Activated CD4-positive, alpha-beta T cell treated with anti-CD3 and anti-CD28 coated beads for 36 hours (primary cell): ENCODE measurements at places on chromosomes 1 and 21. TPM values are rescaled to one million over a fixed set of nuclear protein-coding genes. Genes with fewer than 3 reads are reported as not detected.

DNA sequence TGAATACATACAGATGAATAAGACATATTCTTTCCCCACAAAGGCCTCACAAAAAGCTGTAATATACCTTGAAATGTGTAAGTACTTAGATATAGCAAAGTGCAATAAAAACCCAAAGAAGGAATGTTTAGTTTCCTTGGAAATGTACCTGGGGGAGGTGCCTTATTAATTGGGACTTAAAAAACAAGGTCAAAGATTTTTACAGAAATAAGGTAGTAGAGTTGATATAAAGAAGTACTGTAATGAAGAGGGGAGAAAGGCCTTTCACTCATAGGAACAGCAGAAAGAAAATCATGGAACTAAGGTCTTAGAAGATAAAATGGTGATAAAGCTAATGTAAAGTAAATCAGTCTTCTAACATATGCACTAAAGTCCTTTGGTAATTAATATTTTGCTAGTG lies 153.9 kb upstream of the B3GALT2 start:
- no peak overlapping the region for H3K4me3 ChIP-seq
- no peak overlapping the region for H3K27ac ChIP-seq
- H3K36me3 ChIP-seq = no peaks in the 10 kb centered on the region
- peaks cover 2% of the 10 kb centered on the region for H3K4me1 ChIP-seq
- no peaks in the 10 kb centered on the region for H3K27me3 ChIP-seq
- DNase-seq = no peak

Gene TFF2
- total RNA-seq = not detected

DNA sequence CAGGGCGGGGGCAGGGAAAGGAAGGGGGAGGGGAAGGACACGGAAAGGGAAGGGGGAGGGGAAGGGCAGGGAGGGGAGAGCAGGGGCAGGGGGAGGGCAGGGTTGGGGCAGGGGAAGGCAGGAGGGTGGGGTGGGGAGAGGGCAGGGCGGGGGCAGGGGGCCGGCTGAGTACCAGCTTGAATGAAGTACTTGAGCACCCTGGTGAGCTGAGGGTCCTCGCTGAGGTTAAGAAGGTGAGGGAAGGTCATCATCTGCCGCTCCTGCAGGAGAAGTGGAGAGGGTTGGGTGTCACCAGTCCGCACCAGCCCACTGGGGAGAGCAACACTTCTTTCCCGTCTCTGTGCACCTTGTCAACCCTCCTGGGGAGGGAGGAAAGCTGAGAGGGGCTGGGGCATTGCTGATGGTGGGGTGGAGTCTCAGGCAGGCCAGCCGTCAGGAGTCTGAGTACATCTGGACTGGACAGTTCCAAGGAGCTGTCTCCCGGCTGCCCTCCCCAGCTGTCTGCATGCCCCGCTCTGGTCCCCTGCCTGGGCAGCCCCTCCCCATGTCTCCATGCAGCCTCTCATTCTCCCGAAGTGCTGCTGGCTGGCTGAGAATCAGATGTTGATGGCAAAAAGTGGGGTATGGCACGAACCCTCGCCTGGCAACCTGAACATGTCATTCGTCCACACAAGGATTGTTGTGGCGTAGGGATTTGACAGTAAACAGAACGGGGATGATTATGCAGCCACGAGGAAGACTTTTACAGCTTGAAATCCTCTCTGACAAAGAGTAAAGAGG lies 70.0 kb downstream of the SCCPDH start:
- peaks cover under 1% of the 10 kb centered on the region for H3K27me3 ChIP-seq
- H3K27ac ChIP-seq = no peak overlapping the region
- H3K36me3 ChIP-seq = no peaks in the 10 kb centered on the region

DNA sequence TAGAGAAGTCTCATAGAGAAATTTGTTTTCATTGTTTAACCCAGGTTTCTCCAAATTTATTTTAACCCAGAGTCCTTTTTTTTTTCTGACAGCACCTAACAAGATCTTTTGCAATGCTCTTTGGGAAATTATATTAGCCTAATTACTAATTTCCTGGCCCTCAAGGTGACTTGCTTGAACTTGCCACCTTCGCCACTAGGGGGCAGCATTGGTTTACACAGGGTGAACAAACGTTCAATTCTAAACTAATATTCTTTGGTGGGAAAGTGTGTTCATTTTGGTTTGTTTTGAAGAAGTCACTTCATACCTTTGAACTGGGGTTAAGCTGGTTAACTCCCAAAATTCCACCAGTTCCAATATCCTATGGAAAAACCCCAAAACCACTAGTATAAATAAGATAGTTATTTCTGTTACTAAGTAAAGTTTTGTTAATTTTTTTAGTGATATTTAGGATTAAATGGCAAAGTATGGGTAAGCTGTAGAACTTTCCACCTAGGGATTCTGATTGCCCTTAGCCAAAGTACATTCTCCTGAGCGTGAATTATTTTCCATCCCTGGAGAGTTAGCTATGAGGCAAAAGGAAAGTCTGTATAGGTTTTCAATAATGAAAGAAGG lies 13.0 kb downstream of the CCDC190 start:
- no peaks in the 10 kb centered on the region for H3K4me1 ChIP-seq
- no peaks in the 10 kb centered on the region for H3K36me3 ChIP-seq
- DNase-seq = peak; percentile 89
- no peak overlapping the region for H3K4me3 ChIP-seq
- H3K27ac ChIP-seq = no peak overlapping the region

DNA sequence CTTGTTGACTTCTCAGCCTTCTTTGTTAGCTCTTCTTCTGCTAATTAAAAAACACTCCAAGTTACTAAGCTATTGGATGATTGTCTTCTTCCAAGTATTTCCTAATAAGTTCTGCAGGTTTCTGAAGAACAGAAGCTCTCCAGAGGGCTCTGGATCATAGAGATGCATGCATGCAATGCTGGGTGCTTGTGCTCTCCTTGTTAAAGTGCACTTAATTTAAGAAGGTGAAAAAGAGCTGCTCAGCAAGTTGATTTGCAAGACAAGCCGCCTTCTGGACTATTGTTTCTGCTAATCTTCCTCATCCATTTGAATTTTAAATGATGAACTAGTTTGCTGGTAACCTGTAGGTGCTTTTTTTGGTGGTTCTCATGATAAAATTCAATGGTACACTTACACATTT lies 16.1 kb downstream of the RRP15 start:
- peaks cover 17% of the 10 kb centered on the region for H3K4me1 ChIP-seq
- H3K27ac ChIP-seq = no peak overlapping the region
- no peak overlapping the region for H3K4me3 ChIP-seq
- no peaks in the 10 kb centered on the region for H3K27me3 ChIP-seq

Gene KCNA3
- total RNA-seq = 20.0 TPM

DNA sequence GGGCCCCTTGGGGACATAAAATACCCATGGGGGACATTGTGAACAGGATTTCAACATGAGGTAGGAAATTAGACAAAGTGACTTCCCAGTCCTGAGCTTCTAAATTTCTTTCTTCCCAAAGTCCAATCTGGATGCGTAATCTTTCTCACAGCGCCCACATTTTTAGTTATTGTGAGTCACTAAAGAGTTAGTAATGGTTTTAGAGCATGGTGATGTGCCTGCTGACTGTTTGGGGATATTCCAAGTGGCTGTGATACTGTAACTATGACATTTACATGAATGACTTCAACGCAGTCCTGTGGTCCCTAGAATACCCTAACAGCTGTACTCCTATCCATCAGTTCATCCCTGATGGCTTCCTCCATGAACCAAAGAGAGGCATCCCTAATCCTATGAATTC lies 224.0 kb upstream of the COA6 start:
- DNase-seq = no peak
- H3K36me3 ChIP-seq = peaks cover 2% of the 10 kb centered on the region
- peaks cover 18% of the 10 kb centered on the region for H3K4me1 ChIP-seq

GRCh38 chr1:145985502-145986439 lies 10.6 kb downstream of the TXNIP start:
- H3K4me1 ChIP-seq = peaks cover 39% of the 10 kb centered on the region
- H3K4me3 ChIP-seq = no peak overlapping the region
- peak; percentile 39 for DNase-seq
- peak overlapping the region; percentile 52 for H3K27ac ChIP-seq
- H3K27me3 ChIP-seq = no peaks in the 10 kb centered on the region

- DNase-seq = no peak
- peaks cover 51% of the 10 kb centered on the region for H3K27me3 ChIP-seq
- H3K27ac ChIP-seq = no peak overlapping the region
- no peaks in the 10 kb centered on the region for H3K36me3 ChIP-seq
- H3K4me1 ChIP-seq = peaks cover 33% of the 10 kb centered on the region
- H3K4me3 ChIP-seq = no peak overlapping the region
Measured at GRCh38 chr1:218348628-218349071, 3.5 kb downstream of the TGFB2 start.

DNA sequence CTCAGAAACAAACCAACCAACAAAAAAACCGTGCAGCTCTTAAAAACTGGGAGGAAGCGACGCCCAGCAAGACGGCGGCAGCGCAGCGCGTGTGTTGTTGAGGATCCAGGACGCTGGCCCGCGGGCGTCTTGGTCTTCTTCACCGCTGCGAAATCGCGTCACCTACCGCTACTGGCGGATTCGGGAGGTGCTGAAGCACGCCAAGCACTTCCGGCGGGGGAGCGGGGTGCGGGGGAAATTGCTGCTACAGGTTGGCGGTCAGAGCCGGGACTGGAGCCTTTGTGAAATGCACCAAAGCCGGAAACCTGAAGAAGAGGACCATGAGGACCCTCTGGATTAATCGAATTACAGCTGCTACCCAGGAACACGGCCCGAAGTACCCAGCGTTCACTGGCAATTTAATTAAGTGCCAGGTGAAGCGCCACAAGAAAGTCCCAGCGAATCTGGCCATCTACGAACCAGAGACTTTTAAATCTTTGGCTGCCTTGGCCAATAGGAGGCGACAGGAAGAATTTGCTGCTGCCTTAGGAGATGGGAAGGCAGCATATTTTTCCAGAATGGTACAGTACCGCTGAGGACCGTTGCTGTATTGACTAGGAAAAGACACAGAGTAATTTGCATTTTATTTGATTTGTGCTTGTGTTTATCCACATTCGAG lies 11.9 kb upstream of the RIPPLY3 start:
- peaks cover 14% of the 10 kb centered on the region for H3K4me1 ChIP-seq
- peak overlapping the region; percentile 47 for H3K4me3 ChIP-seq
- no peaks in the 10 kb centered on the region for H3K36me3 ChIP-seq

GRCh38 chr1:7010534-7011200 lies 225.4 kb downstream of the CAMTA1 start:
- DNase-seq = no peak
- H3K27ac ChIP-seq = no peak overlapping the region
- no peak overlapping the region for H3K4me3 ChIP-seq
- peaks cover 6% of the 10 kb centered on the region for H3K27me3 ChIP-seq
- no peaks in the 10 kb centered on the region for H3K4me1 ChIP-seq
- H3K36me3 ChIP-seq = no peaks in the 10 kb centered on the region

Gene ITLN1
- total RNA-seq = not detected

DNA sequence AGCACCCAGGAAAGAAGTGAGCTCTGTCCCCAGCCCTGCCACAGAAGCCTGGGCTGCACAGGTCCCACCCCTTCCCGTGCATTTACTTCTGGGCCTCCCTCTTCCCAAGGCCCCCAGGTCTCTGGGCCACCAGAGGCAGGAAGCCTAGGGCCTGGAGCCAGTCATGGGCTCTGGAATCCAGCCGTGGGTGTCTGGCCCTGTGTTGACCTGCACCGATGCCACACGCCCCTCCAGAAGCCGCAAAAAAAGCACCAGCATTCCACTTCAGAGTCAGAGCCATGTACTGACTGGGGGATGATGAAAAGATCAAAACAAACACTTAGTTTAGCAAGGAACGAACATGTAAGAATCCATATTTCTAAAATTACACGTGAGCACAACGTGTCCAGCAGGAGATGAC lies 141.7 kb downstream of the NPHP4 start:
- H3K36me3 ChIP-seq = no peaks in the 10 kb centered on the region
- DNase-seq = no peak
- no peaks in the 10 kb centered on the region for H3K4me1 ChIP-seq
- H3K27me3 ChIP-seq = no peaks in the 10 kb centered on the region

Gene WNT2B
- total RNA-seq = 0.12 TPM

DNA sequence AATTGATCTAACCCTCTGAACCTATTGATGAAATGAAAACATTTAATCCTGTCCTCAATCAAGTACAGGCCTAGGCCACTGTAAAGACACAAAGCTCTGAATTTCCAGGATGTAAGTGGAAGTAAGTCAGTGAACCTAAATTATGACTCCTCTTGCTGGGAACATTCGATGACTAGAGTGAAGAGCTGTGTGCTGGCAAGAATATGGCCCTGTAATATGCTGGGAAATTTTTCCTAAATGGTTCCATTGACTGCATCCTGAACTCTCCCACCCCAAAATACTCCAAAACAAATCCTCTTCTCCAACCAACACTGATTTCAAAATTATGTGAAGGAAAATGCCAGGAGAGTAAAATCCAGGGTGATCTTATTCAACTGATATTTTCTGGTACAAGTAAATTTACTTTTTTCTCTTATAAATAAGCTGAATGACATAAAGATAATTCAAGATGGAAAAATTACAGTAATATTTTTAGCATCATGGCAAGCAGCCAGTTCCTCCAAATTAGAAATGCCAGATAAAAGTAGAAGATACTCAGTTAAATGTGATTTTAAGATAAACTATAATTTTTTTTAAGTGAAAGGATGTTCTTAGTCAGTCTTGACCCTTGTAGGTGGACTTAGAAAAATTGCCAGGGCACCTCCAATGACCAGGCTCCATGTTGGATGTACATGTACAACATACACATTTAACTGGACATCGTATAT lies 269.4 kb downstream of the PTGER3 start:
- H3K4me3 ChIP-seq = no peak overlapping the region
- no peak for DNase-seq
- no peak overlapping the region for H3K27ac ChIP-seq
- H3K27me3 ChIP-seq = no peaks in the 10 kb centered on the region
- no peaks in the 10 kb centered on the region for H3K36me3 ChIP-seq

Gene DMBX1
- total RNA-seq = not detected

DNA sequence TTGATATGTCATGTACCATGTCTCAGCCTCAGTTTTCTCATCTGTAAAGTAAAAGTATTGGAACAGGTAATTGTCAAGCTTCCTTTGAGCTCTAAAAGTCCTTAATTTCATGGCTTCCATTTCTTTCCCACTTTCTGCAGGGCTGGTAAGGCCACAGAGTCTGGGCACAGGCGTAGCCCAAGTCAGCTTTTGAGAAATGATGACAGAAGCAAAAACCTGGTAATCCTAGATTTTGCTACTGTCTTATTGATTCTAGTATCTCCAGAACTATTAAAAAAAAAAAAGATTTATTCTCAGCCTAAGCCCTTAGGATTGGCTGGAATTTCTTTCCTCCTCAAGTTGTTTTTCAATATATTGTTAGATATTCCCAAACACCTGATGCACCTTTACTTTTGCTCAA lies 31.3 kb downstream of the PLXNA2 start:
- H3K36me3 ChIP-seq = no peaks in the 10 kb centered on the region
- no peak for DNase-seq
- H3K4me1 ChIP-seq = no peaks in the 10 kb centered on the region
- no peak overlapping the region for H3K27ac ChIP-seq

Gene SOAT1
- 52.0 TPM for total RNA-seq

Gene NOTCH2
- total RNA-seq = 41.9 TPM

- H3K36me3 ChIP-seq = no peaks in the 10 kb centered on the region
- peaks cover 16% of the 10 kb centered on the region for H3K4me1 ChIP-seq
- no peaks in the 10 kb centered on the region for H3K27me3 ChIP-seq
- no peak for DNase-seq
- H3K27ac ChIP-seq = no peak overlapping the region
Measured at GRCh38 chr1:64981601-64982533, 15.5 kb upstream of the JAK1 start.
